ENCODE measurements at places on chromosomes 2 and 18.

GRCh38 chr2:156592809-156593593 is 156.8 kb downstream of the GPD2 start:
- DNase-seq = no peak

DNA sequence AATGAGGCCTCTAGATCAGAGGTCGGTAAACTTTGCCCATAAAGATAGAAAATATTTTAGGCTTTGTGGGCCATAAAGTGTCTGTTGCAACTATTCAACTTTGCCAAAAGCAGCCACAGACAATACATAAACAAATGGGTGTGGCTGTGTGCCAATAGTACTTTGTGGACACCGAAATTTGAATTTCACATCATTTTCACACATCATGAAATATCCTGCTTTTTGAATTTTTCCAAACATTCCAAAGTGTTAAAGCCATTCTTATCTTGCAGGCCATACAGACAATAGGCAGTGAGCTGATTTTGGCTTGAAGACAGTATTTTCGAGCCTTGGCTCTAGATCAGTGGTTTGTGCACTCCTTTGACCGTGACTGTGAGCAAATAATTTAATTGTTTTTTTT is 51.1 kb upstream of the EPC2 start:
- no peak for DNase-seq

DNA sequence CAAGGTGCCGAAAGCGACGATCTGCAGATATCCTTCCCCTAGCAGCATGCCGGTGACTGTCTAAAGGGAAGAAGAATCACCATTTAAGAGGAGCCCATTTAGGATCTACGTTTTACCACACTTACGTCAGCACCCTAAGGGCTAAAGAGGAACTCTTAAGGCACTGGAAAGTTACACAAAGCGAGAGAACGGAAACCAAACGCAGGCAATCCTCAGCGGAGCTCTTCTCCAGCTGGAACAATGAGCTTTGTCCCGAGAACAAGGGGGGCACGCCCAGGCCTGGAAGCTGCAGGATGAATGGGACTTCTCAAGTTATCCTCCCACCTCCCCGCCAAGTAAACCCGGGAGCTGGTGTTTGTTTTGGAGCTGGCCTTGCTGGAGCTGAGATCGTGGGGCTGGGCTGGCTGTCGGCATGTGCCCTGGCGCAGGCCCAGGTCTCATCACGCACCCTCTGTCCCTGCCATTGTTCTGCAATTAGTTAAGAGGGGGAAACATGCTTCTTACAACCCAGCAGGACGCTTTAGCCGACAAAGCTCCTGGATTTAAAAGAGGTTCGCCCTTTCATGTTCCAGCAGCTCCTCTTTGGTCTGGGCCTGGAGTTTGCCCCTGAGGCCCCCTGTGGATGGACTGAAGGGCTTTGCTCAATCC is 36.4 kb downstream of the PXDN start:
- DNase-seq = no peak

DNA sequence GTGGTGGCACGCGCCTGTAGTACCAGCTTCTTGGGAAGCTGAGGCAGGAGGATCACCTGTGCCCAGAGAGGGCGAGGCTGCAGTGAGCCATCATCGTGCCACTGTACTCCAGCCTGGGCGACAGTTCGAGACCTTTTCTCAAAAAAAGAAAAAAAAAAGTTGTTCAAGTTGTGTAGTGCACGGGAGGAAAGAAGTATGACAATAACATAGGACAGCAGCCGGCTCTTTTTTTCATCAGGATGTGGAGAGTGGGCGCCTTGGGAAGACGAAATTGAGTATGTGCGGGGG is 36.5 kb downstream of the PCBP1 start:
- no peak for DNase-seq

- no peak for DNase-seq
These were observed 65.6 kb downstream of the MAPRE2 start for GRCh38 chr18:35106845-35107148.
